NCI-H526 treated with DMSO at 0.1 percent for 48 hours (cell line): ENCODE measurements at places on chromosomes 5 and 9.

DNA sequence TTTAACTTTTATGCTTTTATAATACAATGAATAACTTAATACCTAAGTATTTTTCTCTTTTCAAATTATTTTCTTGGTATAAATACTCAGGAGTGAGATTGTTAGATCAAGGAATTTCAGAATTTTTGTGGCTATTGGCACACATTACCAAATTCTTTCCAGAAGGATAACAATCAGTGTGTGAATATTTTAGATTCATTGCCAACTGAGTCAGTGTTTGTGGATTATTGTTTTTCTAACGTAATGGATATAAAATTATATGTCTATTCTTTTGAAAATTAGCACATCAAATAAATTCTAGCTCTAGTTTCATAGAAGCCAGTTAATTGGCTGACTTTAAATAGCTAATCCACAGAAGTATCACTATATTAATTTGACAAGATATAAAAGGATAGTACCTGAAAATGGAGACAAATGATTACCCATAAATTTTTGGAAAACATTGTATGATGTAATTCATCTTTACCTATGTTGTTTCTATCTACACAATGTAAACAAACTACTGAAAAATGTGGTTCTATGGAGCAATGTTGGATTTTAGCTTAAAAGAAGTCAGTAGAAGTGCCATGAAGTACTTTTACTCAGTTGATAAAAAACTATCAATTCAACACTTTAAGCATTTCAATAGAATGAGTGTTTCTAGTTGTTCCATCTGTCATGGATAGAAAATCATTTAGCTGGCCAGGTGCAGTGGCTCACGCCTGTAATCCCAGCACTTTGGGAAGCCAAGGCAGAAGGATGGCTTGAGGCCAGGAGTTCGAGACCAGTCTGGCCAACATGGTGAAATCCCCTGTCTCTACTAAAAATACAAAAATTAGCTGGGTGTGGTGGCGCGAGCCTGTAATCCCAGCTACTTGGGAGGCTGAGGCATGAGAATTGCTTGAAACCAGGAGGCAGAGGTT is 185.1 kb downstream of the ADAMTSL1 start:
- no peak for DNase-seq

GRCh38 chr9:111474385-111474784 is 9.8 kb downstream of the ECPAS start:
- peak; percentile 5 for DNase-seq

GRCh38 chr5:39638813-39639212 is 214.0 kb upstream of the DAB2 start:
- no peak for DNase-seq

DNA sequence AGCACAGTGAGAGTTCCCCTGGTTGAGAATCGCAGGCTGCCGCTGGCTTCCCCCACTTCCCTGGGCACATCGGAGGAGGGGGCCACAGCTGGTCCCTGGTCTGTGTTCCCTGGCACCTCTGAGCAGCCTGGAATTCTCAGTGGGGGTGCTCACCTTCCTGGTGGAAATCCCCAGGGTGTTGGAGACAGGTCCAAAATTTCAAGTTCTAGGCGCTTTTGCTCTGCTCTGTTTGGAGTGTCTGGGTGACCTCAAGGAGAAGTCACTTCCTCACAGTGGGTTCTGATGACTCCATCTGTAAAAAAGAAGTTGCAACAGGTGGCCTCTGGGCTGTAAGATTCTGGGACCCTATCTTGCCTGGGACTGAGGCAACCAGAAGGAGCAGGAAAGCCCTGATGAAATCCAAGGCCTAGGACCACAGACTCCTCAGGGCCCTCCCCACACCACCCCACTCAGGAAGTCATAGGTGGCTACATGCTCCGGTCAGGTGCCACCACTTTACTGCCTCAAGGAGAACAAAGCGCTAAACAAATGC is at the start of gene TRAF1:
TRAF1 (minus strand) TSS at position 400 of the 532 bp plus-strand sequence. CDS start 721 bp downstream, outside the sequence.
- DNase-seq: no peak

DNA sequence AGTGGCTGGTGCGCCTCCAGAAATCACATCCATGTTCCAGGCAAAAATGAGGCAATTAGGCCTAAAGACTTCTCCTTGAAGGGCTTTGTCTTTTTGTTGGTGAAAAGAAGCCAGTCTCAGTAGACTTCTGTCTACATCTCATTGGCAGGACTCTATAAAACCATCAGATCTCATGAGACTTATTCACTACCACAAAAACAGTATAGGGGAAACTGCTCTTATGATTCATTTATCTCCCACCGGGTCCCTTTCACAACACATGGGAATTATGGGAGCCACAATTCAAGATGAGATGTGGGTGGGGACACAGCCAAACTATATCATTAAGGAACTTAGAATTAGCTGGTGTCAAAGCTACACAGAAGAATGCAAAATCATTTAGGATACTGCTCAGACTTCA is 77.7 kb upstream of the SNX2 start:
- no peak for DNase-seq

- DNase-seq: no peak
Measured at GRCh38 chr9:134723037-134723436, 81.4 kb downstream of the COL5A1 start.

GRCh38 chr9:20728493-20729220 is 44.6 kb downstream of the FOCAD start:
- DNase-seq: no peak

- DNase-seq: no peak
Measured at GRCh38 chr9:127897193-127897692, 2.2 kb downstream of the ST6GALNAC6 start.

- DNase-seq: no peak
Measured at GRCh38 chr9:79945495-79945894, 373.7 kb downstream of the TLE4 start.

DNA sequence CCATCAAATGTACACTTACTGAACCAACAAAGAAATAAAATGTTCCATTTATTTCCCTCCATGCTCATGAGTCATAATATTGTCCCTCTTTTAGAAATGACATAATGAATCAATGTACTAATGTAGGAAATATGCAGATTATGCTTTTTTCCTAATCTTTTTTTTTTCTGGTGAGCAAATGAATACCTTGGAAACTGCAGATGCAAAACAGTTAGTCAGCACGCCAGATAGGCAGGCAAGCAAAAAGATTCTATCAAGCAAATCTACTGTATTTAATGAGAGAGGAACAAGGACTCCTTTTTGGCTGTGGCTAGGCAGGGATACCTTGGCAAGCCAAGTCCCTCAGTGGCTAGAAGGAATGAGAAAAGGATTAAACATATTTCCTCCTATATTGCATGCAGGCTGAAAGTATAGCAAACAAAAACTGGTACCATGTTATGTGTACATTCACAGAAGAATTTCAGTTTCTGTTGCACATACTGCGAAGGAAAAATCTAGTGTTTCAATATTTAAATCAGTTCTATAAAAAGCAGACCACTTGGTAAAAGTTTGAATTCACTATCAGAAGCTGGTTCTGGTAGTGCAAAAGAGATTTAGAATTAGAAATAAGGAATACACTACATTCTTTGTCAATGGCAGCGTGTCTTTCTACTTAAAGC is 605.4 kb downstream of the TLE1 start:
- no peak for DNase-seq

DNA sequence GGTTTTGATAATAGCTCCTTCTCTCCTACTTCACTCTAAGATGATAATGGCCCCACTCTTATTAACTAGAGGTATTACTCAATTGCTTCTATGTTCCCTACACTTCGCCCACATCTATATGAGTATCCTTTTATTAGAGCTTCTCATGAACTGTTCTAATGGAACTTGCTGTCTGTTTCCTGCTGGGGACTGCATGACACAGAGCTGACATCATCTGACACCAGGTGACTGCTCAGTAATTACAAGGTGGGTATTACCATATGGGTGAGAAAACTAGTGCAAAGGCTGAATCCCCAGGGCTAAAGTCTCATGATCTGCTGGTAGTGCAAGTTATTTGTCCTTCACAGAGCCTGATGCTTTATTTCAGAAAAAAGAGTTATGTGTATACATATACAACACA is 146.2 kb upstream of the PLCXD3 start:
- no peak for DNase-seq

- DNase-seq: no peak
Measured at GRCh38 chr5:1067141-1068121, 44.4 kb downstream of the SLC12A7 start.

DNA sequence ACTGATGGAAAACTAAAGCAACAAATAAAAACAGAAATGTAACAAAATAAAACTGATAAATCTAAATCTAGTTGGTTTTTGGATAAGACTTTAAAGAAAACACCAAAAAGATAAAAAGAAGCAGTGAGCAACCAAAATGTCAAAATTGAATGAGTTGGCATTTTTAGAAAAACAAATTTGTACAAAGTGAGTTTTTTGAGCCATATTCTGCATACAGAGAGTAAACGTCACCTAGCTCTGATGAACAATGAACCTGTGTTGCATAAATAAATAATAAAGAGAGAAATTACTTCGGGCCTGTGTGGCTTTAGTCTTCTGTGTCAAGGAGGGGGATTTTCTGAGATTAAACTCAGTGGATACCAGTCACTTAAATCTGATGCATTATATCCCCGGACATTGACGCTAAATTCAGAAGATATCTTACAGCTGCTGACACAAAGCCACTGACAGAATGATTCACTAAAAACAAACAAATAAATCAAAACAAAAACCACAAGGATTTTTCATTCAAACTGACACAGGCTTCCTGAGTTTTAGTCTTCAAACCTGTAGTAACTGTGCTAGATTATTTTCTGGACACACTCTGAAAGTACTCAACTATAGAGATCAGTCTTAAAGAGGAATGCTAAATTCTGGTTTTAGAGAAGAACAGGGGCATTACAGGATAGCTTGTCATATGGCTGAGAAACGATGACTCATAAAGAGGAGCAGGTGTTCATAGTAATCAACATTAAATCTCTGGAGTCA is 403.5 kb upstream of the ST8SIA4 start:
- no peak for DNase-seq

- no peak for DNase-seq
Measured at GRCh38 chr9:78357165-78357873, 60.4 kb downstream of the PSAT1 start.

DNA sequence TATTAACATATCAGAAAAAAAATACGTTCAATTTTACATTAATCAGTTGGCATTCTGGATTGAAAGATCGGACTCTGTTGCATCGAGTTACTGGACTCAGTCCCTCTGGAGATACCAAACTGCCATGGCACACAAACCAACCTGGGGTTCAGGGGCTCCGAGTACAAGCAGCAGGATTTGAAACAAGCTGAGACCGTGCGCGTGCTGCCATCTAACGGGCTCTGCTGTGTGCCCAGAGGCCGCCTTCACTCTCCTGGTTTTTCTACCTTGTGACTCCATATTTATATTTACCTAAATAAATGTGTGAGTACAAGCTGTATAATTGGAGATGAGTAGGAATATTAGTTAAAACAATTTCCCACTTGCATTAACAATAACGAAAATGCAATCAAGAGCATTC is 48.2 kb downstream of the ANXA1 start:
- peak; percentile 49 for DNase-seq

- no peak for DNase-seq
Measured at GRCh38 chr5:68803881-68804319, 289.9 kb upstream of the SLC30A5 start.

DNA sequence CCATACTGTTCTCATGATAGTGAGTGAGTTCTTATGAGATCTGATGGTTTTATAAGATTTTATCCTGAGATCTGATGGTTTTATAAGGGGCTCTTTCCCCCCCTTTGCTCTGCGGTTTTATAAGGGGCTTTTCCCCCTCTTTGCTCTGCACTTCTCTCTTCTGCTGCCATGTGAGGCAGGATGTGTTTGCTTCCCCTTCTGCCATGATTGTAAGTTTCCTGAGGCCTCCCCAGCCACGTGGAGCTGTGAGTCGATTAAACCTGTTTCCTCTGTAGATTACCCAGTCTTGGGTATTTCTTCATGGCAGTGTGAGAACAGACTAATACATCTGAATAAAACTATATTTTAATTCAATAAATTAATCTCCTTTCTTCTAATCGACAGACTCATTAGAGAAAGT is 64.9 kb upstream of the ZSWIM6 start:
- DNase-seq: no peak

DNA sequence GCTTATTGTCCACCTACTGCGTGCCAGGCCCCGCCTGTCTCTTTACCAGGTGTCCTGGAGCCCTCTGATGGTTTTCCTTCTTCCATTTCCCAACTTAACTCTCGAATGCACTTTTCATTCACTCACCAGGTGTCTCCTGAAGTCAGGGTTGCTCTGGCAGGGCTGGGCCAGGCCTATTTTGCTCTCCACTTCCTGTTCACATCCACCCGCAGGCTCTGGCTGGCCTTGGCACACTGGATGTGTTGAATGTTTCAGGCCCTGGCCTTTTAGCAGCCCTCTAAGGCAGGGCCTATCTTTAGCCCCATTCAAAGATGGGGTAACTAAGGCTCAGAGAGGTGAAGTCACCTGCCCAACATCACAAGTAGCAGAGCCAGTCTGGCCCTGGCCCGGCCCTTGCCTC is 16.4 kb downstream of the LRRC8A start:
- no peak for DNase-seq

- peak; percentile 42 for DNase-seq
Measured at GRCh38 chr5:147780924-147781573, 1.5 kb downstream of the JAKMIP2 start.

DNA sequence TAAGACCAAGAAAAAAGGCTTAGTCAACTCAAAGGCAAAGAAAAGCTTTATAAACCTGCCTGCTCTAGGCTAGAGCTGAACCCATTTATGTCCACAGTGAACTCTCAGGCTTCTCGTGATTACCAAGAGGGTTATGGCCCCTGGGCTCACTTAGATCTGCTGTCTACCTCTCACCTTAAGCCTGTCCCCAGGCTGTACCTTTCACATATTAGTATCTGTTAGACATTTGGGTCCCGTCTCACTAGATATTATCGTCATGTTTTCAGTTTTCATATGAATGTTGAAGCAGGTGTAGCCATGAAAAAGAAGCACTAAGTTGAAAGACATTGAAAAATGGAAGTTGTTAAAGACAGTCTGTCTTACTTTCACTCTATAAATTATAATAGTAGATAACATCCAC is 75.2 kb upstream of the COX7C start:
- DNase-seq: no peak

- DNase-seq: no peak
Measured at GRCh38 chr9:121835587-121836365, 184.3 kb downstream of the DAB2IP start.

GRCh38 chr5:171162596-171162995 is 146.5 kb upstream of the TLX3 start:
- no peak for DNase-seq

DNA sequence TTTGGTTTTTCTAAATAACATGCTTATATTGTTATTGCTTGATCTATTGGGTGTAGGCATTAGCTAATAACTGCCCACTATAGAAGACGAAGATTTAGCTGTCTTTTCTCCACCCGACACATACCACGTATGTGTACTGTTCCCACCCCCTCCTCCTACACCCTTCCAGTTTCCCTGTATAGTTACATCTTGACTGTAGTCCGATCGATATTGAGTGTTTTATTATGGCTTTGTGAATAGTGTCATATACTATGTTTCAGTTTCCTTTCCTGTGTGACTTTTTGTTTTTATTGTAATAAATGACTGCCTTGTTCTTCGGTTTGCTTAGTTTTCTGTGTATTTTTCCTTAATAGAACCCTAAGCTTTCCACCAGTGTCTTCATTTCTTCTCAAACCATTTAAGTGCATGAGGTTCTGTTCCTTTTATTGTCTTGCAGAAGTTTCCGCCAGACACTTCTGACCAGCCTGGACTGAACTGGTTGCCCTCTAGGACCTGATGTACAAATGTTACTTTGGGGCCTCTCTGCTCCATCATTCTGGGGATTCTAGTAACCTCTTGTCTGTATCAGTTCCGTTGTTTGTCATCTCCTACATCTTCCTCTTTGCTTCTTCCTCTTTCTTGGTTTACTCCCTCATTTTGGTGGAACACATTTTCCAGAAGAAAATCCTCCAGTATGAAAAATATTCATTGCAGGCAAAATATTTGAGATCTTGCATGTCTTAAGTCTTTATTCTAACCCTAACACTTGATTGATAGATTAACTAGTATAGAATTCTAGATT is 61.8 kb downstream of the PRKACG start:
- no peak for DNase-seq
